RPMI8226 (cell line): ENCODE measurements at places on chromosomes 16 and 17.
A peak's percentile ranks its signal among the peaks of the same experiment; 100 is the strongest.

DNA sequence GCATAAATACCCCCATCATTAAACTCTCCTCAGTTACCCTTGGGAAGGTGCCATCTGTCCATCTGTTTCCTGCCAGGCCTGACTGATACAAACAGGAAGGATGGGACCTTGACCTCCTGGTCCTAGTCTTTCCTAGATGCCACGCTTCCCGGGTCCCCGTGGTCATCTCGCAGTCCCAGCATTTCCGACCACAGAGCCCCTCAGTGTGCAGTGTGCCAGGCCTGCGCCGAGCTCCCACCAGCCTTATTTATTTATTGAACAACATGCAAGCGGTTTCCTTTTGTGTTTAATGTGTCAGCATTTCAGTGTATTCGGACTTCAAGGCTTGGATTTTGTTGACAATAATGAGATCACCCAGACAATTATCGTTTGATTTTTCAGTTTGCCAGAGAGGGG, 45.6 kb upstream of the NKD1 start:
- DNase-seq = no peak

DNA sequence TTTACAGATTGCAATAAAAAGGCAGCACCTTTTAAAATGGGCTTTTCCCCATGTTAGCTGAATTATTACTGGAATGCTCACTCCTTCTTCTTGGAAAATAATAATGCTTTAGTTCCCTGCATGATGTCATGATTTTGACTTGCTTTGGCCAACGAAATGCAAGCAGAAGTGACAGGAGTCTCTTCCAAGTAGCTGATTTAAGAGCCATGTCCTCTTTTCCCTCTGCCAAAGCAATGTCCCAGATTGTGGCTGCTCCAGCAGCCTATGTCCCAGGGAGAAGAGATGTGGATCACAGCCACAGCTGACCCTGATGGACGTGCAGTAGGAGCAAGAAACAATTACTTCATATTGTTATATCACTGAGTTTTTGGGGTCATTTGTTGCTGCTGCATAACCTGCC, 246.6 kb downstream of the HAPSTR1 start:
- no peak for DNase-seq

- DNase-seq = no peak
Measured at GRCh38 chr16:8852534-8852933, 16.3 kb downstream of the CARHSP1 start.

GRCh38 chr16:17768257-17768656, 297.5 kb upstream of the XYLT1 start:
- no peak for DNase-seq

DNA sequence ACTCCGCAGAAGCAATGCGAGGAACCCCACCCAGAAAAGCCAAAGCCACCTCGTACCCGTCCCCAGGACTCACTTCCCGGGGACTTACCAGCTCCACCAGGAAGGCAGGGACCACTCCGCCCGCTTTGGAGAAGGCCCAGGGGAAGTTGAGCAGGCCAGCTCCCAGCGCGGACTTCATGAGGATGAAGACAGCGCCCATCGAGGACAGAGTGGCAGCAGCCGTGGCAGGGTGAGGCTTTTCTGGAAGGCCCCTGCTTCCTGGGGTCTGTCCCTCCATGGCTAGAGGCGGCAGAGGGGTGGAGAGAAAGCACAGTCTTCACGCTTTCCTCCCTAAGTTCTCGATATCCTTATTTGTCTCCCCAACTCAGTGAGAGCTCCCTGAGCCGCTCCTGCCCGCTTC, 714 bp downstream of the SLC38A8 start:
- DNase-seq = no peak

GRCh38 chr17:10814075-10814474, 10.2 kb upstream of the TMEM238L start:
- DNase-seq = no peak

- peak; percentile 14 for DNase-seq
Measured at GRCh38 chr17:49616086-49616485, 40.4 kb downstream of the NXPH3 start.

DNA sequence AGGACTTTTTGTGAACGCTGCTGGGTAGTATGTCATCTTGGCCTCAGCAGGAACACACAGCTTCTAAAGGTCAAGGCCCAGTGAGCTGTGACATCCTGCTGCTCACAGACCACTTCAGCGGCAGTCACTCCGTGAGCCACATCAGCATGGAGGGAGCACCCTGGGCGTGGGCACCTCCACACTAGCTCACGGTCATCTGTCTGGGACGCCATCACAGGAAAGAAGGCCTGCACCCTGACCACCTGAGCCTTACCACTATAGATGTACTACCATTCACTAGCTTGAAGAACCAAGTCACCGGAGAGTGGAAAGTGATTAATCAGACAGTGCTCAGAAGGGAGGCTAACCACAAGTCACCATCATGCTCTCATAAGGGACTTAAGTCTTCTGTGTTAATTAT, 3.3 kb downstream of the AXIN1 start:
- no peak for DNase-seq

DNA sequence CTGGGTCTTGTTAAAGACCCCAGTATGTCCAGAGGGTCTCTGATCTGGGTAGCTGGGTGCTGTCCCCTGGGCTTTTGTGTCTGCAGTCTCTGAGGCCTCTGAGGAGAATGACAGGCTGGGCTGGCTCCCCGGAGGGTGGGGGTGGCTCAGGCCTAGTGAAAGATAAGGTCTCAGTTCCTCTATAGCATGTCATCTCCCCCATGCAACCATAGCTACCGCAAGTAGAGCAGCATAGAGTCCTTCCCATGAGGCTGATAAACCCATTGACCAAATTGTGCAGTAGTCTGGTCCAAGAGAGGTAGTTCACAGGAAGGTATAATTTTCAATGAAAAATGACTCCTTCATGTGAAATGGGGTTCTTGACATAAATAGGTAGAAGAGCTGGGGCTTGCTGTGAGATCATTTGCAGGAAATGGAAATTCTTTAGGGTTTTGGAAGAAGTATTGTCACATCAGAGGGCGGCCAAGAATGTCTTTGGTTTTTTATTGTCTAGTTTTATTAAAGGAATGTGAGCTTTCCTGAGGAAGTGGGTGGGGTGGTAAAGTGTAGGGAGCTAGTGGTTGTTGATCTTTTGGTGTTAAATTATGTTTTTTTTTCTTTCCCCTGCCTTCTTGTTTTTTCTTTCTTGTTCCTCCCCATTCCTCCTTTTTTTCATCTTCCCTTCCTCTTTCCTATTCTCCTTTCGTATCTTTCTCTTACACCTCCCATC, 21.0 kb downstream of the SLC7A6OS start:
- DNase-seq = no peak

DNA sequence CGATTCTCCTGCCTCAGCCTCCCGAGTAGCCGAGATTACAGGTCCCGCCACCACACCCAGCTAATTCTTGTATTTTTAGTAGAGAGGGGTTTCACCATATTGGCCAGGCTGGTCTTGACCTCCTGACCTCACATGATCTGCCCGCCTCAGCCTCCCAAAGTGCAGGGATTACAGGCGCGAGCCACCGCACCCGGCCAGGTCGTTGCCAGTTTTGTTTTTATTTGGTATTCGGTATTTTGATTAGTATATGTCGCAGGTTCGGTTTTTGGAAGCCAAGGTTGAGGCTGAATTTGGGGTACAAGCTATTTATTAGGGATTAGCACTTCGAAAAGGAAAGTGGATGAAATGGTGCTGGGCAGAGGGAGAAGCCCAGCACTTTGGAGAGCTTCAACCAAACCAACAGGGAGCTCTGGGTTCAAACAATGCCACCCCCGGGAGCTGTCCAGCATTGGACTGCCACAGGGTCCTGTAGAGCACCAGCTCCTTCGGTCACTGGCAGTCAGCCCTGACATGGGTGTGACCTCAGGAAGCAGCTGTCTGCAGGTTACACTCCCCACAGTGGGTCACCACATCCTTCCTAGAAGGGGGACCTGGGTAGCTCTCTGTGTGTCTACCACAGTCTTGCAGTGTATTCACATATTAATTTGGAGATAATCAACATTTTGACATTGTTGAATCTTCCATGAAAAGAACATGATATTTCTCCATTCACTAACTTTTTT, 1.5 kb upstream of the CLEC10A start:
- DNase-seq = peak; percentile 19
